ENCODE measurements at places on chromosomes 12 and 14. TPM values are rescaled to one million over a fixed set of nuclear protein-coding genes. Genes with fewer than 3 reads are reported as not detected.

- no peaks in the 10 kb centered on the region for H3K27me3 ChIP-seq
- no peak for DNase-seq
- H3K36me3 ChIP-seq: no peaks in the 10 kb centered on the region
- no peak overlapping the region for H3K4me3 ChIP-seq
- H3K4me1 ChIP-seq: no peaks in the 10 kb centered on the region
Observed at GRCh38 chr12:61797266-61797665, 462.9 kb upstream of the USP15 start.

FSCB gene
- total RNA-seq: not detected

KRT71 gene
- not detected for total RNA-seq

DNA sequence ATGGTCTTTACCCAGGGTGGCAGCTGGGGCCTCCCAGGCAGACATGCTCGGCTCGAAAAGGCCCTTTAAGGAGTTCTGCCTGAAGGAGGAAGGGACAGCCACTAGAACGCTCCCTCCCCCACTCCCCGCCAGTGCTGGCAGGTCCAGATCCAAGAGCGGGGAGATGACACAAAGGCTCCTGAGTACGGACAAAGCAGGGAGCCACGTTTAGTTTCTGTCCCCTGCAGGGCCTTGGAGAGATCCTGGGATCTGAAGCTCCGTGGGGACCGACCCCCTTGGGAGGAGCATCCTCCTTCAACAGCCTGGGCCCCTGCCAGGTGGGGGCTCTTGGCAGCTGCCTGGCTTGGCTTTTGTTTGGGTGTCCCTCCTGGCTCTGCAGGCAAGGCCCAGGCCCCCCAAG lies 89.7 kb downstream of the ESRRB start:
- no peak for DNase-seq
- no peak overlapping the region for H3K27ac ChIP-seq
- H3K4me3 ChIP-seq: no peak overlapping the region
- H3K36me3 ChIP-seq: no peaks in the 10 kb centered on the region
- H3K27me3 ChIP-seq: peaks cover 3% of the 10 kb centered on the region

HNF1A gene
- not detected for total RNA-seq

GRCh38 chr14:32201193-32201815 lies 541 bp upstream of the RNU6-7 start:
- DNase-seq: peak; percentile 64
- H3K27me3 ChIP-seq: peaks cover 7% of the 10 kb centered on the region
- peaks cover 13% of the 10 kb centered on the region for H3K4me1 ChIP-seq
- H3K27ac ChIP-seq: no peak overlapping the region
- peak overlapping the region; percentile 69 for H3K4me3 ChIP-seq

- H3K27me3 ChIP-seq: no peaks in the 10 kb centered on the region
- H3K4me1 ChIP-seq: peaks cover 14% of the 10 kb centered on the region
- H3K4me3 ChIP-seq: no peak overlapping the region
- H3K36me3 ChIP-seq: peaks cover 30% of the 10 kb centered on the region
- H3K27ac ChIP-seq: no peak overlapping the region
Observed at GRCh38 chr14:73176685-73177084, 40.4 kb downstream of the PSEN1 start.

DNA sequence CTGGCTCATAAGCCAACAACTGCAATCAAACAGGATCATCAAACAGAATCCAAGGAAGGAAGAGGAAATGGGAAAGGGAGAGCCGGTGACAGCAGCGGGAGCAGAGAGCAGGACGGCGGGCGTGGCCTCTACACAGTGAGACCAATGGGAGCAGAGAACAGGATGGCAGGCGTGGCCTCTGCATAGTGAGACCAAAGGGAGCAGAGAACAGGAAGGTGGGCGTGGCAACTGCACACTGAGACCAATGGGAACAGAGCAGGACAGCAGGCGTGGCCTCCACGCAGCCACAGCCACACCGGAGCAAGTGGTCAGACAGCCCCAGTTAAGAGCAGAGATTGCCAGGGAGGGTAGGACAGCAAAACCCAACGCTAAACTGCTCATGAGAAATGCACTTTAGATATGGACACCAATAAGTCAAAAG lies 16.4 kb downstream of the LRCOL1 start:
- H3K36me3 ChIP-seq: no peaks in the 10 kb centered on the region
- no peak overlapping the region for H3K4me3 ChIP-seq
- no peaks in the 10 kb centered on the region for H3K4me1 ChIP-seq
- no peak overlapping the region for H3K27ac ChIP-seq
- peak; percentile 95 for DNase-seq

- H3K27me3 ChIP-seq: no peaks in the 10 kb centered on the region
- H3K27ac ChIP-seq: peak overlapping the region; percentile 72
- H3K4me1 ChIP-seq: peaks cover 26% of the 10 kb centered on the region
- peak overlapping the region; percentile 92 for H3K4me3 ChIP-seq
- no peaks in the 10 kb centered on the region for H3K36me3 ChIP-seq
- DNase-seq: peak; percentile 93
Observed at GRCh38 chr12:116276652-116277466, 634 bp downstream of the MED13L start.

SDSL gene
- total RNA-seq: 5.1 TPM

DNA sequence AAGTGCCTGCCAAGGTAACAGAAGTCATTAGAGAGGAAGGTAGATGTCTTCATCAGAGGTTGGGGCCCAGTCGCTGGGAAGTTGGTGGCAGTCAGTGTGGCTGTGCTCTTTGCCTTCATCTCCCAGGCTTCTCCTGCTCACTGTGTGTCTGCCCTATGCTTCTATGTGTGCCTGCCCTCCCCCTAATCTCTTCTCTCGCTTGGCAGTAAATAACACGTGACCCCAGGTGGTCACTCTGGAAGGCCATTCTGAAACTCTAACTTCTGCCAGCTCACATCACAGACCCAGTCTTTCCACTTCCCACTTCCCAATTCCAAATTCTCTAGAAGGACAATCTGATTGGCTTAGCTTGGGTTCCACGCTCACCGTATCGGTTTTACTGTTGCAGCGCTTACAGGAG lies 9.3 kb downstream of the ZNF664 start:
- H3K36me3 ChIP-seq: no peaks in the 10 kb centered on the region
- no peak overlapping the region for H3K4me3 ChIP-seq
- DNase-seq: no peak

- no peak overlapping the region for H3K4me3 ChIP-seq
- H3K36me3 ChIP-seq: no peaks in the 10 kb centered on the region
- no peaks in the 10 kb centered on the region for H3K4me1 ChIP-seq
- no peak for DNase-seq
- no peaks in the 10 kb centered on the region for H3K27me3 ChIP-seq
Observed at GRCh38 chr14:91520138-91520537, 10.0 kb upstream of the PPP4R3A start.

- H3K4me1 ChIP-seq: no peaks in the 10 kb centered on the region
- no peak overlapping the region for H3K27ac ChIP-seq
- DNase-seq: no peak
- no peak overlapping the region for H3K4me3 ChIP-seq
- no peaks in the 10 kb centered on the region for H3K27me3 ChIP-seq
Observed at GRCh38 chr14:39739796-39740195, 307.6 kb upstream of the FBXO33 start.

DNA sequence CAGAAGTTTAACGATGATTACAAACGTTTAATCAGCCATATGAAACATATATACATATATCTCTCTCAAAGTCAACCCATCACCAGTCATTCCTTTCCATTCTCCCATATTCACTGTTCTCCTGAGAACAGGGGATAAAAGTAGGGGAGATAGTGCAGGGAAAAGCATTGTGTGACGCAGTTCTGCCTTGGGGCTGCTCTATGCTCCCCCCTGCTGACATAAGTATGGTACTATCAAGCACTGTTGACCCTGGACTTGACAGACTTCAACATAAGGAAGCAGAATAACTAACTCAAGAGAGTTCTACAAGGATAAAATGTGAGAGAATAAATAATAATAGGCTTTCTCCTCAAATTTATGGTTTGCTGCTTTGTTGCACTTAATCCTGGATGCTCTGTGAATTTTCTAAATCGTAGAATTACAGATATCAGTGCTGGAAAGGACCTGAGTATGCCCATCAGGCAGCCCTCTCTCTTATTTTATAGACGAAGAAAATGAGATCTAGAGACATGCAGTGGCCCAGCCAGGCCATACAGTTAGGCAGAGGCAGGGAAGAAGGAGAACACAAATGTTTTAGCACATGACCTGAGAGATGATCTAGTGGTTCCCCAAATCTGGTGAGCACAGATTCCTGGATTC lies 87.2 kb downstream of the SCN8A start:
- H3K4me1 ChIP-seq: peaks cover 9% of the 10 kb centered on the region
- no peak overlapping the region for H3K4me3 ChIP-seq
- H3K36me3 ChIP-seq: no peaks in the 10 kb centered on the region

DNA sequence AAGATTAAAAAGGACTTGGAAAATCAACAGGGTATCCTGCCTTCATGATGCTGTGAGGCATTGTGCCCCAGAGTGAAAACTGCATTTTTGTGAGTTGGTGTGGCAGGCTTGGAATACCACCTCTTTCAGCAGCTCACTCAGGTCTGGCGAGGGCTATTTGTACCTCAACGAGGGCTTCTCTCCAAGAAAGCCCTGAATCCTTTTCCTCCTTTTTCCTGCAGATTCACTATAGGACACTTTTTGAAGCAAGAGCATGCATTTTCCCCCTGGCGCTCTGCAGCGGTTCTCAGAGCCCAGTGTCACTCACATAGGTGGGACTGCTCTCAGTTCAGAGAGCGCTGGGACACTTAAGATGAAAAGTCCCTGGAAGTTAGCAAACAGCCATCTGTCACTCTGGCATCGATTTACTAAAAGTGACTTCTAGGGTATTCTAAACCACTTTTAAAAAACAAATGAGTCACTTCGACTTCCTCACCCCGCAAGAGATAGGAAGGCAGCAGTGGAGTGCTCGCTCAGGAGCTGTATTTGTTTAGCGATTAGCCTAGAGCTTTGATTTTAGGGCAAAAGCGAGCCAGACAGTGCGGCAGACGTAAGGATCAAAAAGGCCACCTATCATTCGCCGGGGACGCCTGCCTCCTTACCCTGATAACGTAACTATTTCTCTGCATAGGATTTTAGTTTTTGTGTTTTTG lies 782 bp upstream of the LGR5 start:
- H3K36me3 ChIP-seq: no peaks in the 10 kb centered on the region
- peak; percentile 16 for DNase-seq
- no peaks in the 10 kb centered on the region for H3K4me1 ChIP-seq
- H3K27ac ChIP-seq: no peak overlapping the region

DNA sequence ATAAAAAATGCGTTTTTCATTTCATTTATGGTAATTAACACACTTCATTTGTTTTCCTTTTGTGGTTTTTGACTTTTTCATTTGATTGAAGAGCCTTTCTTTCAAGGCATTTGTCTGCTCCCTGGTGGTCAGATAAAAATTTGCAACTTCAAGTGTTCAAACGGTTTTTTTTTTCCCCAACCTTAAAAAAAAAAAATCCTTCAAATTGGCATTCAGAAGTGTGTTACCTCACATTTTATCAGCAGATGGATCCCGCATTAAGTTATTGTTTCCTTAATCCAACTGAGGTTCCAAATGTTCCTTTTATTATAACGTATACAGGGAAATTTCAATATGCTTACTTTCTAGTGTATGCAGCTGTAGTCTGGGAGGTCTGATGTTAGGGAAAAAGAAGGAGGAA lies 47.2 kb downstream of the MYF5 start:
- no peak overlapping the region for H3K4me3 ChIP-seq
- DNase-seq: peak; percentile 60
- H3K36me3 ChIP-seq: no peaks in the 10 kb centered on the region
- peaks cover 4% of the 10 kb centered on the region for H3K4me1 ChIP-seq
- no peak overlapping the region for H3K27ac ChIP-seq

DNA sequence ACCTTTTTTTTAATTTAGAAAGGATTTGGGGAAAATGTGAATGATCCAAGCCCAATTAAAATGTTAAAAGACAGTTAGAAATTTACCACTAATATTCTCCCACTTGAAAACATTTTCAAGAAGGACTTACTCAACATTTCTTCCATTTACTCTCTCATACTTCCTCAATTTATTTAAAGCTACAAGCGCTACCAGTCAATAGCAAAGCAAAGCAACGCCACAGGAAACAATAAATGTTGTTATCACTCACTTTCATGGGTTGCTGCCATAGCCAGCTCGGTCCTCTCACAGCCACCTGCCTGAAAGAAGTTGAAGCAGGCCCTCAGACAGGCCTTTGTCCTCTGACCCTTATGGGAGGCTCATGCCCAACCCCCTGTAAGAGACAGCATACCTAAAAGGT lies 6.0 kb upstream of the SOS2 start:
- no peak overlapping the region for H3K4me3 ChIP-seq
- H3K27me3 ChIP-seq: no peaks in the 10 kb centered on the region

DNA sequence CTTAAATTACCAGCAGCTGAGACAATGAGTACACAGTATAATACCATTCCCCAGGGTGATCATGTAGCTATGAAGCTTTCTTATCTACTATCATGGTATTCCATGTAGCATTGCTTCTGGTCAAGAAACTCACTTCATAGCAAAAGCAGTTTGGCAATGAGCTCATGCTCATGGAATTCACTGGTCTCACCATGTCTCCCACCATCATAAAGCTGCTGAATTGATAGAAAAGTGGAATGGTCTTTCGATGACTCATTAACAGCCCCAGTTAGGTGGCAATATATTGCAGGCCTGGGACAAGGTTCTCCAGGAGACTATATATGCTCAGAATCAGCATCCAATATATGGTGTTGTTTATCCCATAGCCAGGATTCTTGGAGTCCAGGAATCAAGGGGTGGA lies 553.7 kb downstream of the FOXG1 start:
- H3K27ac ChIP-seq: no peak overlapping the region
- no peak overlapping the region for H3K4me3 ChIP-seq
- peak; percentile 6 for DNase-seq
- no peaks in the 10 kb centered on the region for H3K36me3 ChIP-seq

DNA sequence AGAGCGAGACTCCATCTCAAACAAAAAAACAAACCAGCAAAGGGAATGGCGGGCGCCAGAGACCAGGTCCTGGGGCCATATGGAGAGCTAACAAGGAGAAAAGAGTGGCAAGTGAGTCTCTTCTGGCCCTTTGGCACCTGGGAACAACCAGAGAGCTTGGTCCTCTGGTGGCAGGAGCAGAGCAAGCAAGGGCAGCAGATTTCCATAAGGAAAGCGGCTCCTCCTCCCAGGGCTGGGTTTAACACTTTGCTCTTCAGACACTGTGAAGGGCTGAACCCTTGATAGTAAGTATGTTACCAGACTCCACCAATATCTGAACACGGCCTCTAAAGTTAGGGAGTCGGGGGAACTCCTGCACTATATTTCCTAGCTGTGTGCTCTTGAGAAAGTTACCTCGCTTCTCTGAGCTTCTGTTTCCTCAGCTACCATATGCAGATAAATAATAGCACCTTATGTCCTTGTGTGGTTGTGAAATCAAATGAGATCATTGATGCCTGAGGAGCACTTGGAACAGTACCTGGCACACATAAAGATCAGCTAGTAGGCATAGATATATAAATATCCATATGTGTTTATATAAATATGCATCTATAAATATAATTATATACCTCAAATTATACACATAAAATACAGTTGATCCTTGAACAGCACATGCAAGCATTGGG lies 33.4 kb upstream of the PLEKHG6 start:
- H3K27me3 ChIP-seq: 0 out of 2 replicates have a peak, but pooled peaks cover 2% of the 10 kb centered on the region
- H3K27ac ChIP-seq: no peak overlapping the region
- peaks cover 22% of the 10 kb centered on the region for H3K4me1 ChIP-seq
- no peaks in the 10 kb centered on the region for H3K36me3 ChIP-seq
- H3K4me3 ChIP-seq: no peak overlapping the region
- peak; percentile 51 for DNase-seq

FGF23 gene
- not detected for total RNA-seq

P2RX2 gene
- total RNA-seq: not detected

- H3K4me3 ChIP-seq: no peak overlapping the region
- H3K27me3 ChIP-seq: no peaks in the 10 kb centered on the region
- H3K27ac ChIP-seq: no peak overlapping the region
Observed at GRCh38 chr12:21073129-21073528, 57.9 kb upstream of the SLCO1B1 start.

GRCh38 chr12:49098035-49098451 lies 3.4 kb upstream of the DHH start:
- peaks cover 18% of the 10 kb centered on the region for H3K27me3 ChIP-seq
- peak; percentile 50 for DNase-seq
- H3K4me1 ChIP-seq: 0 out of 2 replicates have a peak, but pooled peaks cover 4% of the 10 kb centered on the region
- peaks cover 14% of the 10 kb centered on the region for H3K36me3 ChIP-seq

Measured in GM23248 (cell line).